ENCODE measurements at places on chromosomes 6 and 20.

GRCh38 chr20:37416848-37417616 is 71.1 kb downstream of the SRC start:
- DNase-seq: no peak

- peak; percentile 69 for DNase-seq
Observed at GRCh38 chr6:31736021-31736767, at the start of gene CLIC1. Gene CLIC1, minus strand, starts transcription at chr6:31736530. Its CDS starts 230 bp downstream, at chr6:31736300.

GRCh38 chr6:128686084-128686483 is 165.7 kb upstream of the PTPRK start:
- DNase-seq: no peak

- DNase-seq: peak; percentile 24
Observed at GRCh38 chr6:166308033-166308768, at the start of gene PRR18. Gene PRR18, minus strand, starts transcription at chr6:166308392. Its CDS starts 250 bp downstream, at chr6:166308142.

DNA sequence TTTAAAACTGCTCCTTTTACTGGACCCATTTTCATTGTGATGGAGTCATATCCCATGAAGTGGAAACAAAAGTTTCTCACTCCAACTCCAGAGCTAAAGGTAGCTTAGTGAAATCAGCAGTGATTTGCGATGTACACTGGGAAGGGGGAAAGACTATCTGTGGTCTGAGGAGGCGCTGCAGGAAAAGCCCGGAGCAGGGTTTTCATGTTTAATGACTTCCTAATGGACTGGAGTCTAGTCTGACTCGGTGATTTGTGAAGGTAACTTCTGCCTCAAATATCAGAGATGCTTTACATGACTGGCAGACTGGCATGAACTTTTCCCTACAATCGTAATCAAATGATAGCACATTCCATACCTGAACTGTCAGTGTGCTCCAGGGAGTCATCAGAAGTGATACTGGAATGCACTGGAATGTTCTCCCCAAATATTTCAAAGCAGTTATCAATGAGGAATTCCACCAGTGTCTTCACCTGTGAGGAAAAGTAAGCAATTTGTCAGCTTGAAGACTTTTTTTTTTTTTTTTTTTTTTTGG is 7.0 kb downstream of the TAGAP start:
- no peak for DNase-seq

GRCh38 chr6:41176189-41176588 is 13.3 kb upstream of the TREM2 start:
- DNase-seq: no peak

DNA sequence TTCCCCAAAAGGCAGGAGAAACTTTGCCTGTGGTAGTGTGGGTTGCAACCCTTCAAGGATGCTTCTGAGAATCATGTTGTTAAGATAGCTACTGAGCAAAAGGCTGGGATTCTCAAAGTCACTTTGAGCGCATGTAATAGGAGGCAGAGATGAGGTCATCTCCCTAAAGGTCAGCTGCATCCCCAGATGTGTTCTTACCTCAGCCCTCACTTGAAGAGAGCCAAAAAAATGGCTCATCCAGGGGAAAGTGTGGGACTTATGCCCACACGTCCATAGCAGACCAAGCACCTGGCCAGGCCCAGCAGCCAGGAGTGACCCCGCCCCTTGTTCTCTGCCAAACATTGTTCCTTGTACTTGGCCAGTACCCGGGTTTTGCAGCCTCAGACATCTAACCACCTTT is 187.0 kb upstream of the BMP2 start:
- DNase-seq: no peak

- no peak for DNase-seq
Observed at GRCh38 chr20:43800186-43800585, 73.4 kb upstream of the GTSF1L start.

DNA sequence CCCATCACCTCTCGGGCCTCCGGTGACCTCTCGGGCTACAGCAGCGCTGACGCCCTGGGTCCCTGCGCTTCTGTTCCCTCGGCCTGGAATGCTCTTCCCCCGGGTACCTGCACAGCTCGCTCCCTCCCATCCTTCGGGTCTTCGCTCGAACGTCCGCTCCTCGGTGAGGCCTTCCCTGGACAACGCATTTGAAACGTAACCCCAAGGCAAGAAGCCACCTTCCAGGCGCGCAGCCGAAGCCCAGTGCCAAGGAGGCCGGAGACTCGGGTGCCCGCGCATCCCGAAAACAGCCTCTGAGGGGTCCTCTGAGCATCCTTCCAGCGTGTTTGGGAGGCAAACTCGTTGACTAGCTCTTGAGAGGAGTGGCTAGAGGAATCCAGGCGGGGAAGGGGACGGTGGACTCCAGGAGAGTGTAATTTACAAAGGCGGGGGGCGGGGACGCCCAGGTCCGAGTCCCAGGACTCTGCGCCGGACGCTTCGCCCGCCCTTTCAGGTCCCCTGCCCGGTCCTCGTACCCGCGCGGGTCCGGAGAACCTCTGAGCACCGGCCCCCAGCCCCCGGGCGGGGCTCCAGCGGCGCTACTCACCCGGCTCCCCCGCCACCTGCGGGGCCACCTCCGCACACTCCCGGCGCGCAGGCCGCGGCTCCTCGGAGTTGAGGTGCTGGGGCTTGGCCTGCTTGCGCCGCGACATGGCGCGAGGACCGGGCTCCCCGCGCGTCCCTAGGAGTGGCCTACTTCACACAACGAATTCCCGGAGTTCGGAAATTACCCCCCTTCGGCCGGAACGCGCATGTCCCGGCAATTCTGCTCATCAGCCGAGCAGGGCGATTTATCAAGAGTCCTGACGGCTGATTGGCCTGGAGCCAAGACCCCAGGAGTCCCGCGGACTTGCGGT is 86.8 kb downstream of the ZFP64 start:
- DNase-seq: no peak

GRCh38 chr20:12965212-12965869 is 43.4 kb upstream of the SPTLC3 start:
- DNase-seq: no peak

DNA sequence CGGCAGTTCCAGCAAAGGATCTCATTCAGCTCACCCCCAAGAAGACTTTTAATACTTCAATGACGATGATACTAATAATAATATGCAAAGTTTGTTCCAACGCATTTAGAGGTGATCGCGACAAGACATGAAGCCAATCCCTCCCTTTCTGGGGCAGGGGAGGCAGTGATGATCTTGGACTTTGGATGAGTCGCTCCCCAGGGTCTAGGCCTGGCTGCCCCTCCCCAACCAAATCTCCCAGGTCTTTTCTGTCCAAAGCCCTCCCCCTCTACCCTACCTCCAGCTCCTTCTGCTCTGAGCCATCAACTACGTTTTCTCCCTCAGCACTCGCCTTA is 33.9 kb downstream of the HLA-A start:
- DNase-seq: no peak

DNA sequence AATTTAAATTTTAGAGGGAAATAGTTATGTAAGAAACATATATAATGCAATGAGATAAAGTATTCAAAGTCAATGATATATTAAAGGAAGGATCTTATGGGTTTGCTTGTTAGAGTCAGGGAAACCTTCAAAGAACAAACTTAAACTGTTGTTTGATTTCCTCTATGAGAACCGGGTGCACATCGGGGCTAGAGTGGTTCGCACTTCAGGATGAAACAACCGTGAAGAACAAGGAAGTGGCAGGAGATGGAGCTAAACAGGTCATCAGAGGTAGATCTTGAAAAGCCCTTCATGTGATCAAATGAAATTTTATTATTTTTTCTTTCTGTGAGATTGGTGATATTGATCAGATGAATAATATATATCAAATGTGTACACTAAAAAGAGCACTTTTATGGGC is 951.9 kb upstream of the FLRT3 start:
- DNase-seq: no peak

- DNase-seq: peak; percentile 37
Observed at GRCh38 chr20:63230800-63231268, 4.9 kb upstream of the BIRC7 start.

DNA sequence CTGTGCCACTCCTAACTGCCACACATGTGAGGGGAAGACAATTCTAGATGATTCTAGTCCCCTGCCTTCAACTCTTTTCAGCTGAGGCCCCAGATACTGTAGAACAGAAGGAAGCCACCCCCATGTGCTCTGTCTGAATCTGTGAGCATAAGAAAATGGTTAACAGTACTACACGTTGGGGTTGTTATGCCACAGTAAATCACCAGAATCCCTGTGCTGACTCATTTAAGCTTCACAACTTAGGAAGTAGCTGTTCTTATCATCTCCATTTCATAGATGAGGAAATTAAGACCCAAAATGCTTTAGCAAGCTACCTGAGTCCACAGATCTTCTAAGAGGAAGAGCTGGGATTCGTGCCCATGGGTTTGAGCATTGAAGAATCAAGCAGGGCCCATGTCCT is 27.4 kb upstream of the SCRT2 start:
- no peak for DNase-seq

- no peak for DNase-seq
Observed at GRCh38 chr6:72769459-72770125, 147.7 kb downstream of the KCNQ5 start.

DNA sequence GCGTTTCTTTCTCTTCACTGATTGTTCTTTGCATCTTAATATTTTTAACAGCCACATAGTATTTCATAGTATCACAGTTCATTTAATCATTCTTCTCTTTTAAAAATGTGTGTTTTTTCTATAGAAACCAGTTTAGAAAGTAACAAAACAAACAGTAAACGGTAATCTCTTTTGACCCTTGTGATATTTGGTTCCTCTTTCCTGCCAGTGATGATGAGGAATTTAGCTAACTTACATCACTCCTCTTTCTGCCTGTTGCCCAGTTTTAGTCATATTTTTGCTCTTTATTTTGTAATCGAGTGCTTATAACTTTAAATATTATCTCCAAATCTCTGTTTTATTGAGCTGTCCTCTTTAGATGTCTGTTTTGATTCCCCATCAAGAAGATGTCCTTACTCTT is 38.1 kb upstream of the ZBTB24 start:
- DNase-seq: no peak

DNA sequence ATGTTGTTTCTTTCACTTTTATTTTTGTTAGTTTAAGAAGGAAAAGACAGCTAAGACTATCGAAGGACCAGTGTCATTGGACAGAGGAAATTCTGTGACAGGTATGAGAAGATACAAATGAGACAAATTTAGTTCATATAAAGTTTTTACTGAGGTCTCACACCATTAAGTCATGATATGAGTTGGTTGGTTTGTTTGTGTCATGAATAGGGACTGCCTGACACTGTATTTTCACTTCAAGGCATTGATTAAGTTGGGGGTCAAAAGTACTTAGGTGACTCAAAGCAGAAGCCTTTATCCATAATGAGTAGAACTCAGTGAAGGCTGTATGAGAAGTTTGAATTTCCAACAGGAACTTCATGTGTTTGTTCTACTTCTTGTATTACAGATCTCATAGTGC is 21.3 kb upstream of the HIVEP2 start:
- no peak for DNase-seq

DNA sequence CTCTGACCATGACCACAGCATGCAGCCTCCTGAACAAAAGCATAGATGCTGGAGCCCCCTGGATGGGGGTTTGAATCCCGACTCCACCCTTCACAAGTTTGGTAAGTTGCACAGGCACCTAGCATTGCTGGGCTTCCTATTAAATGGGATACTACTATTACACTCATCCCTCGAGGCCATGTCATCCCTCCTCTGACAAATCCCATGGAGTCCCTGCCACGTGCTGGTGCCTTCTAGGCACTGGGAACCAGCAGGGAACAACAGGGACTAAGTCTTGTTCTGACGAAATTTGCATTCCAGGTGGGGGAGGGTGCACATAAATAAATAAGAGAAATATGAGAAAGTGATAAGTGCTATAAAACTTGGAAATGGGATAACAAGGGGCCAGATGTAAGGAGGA is 15.3 kb upstream of the SIRPA start:
- no peak for DNase-seq

GRCh38 chr20:57212534-57213276 is 53.7 kb downstream of the BMP7 start:
- no peak for DNase-seq

DNA sequence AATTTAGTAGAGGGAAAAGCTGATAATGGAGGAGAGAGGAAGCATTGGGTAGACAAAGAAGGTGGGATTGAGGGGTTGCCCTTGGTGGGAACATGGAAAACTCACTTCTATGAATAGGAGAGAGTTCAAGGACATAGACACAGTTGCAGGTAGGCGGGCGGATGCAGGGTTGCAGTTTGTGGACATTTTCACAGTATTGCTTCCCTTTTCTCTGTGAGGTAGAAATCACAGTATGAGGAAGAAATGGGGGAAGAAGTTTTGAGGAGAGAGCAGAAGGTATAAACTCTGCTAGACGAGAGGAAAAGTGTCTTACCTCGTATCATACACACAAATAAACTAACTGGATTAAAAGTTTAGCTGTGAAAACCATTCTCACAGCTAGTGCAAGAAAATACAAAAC is 200.7 kb upstream of the ECI2 start:
- DNase-seq: no peak

DNA sequence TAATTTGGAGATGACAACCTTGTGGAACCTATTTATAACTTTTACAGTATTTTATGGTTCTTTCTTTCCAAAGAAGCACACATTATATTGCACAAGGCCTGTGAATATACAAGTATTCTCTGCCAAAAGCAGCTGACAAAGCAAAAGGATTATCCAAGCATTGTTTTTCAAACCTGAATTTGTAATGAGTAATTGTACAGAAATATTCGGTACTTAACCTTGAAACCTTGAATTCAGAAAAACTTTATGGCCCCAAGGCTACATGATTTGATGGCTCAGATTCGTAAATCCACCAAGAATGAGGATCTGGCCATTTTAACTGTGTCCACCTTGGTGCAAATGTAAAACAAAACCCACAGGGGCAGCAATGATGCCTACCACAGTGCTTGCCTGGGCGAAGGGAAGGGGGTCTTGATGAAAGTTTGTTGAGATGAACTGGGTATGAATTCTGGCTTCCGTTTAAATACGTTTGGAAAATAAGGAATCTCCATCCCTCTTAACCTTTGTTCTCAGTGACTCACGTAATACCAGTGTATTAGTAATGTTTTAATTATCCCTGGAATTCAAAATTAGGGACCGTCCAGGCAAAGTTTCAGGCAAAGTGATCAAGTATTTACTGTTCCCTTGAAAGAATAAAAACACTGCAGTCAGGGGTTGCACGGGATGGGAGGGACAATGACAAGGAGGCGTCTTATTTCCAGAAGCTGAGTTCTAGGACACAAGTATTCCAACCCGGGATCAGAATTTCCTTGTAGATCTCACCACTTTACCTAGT is 2.7 kb upstream of the RBM24 start:
- DNase-seq: no peak

- no peak for DNase-seq
Observed at GRCh38 chr20:14012671-14013070, 17.4 kb downstream of the MACROD2 start.

- no peak for DNase-seq
Observed at GRCh38 chr6:164007881-164008280, 593.4 kb downstream of the QKI start.

- DNase-seq: no peak
Observed at GRCh38 chr6:43780941-43781928, 11.2 kb downstream of the VEGFA start.

- no peak for DNase-seq
Observed at GRCh38 chr6:46000905-46001304, 14.8 kb downstream of the CLIC5 start.

- DNase-seq: no peak
Observed at GRCh38 chr20:4671015-4671414, 50.7 kb upstream of the PRND start.

DNA sequence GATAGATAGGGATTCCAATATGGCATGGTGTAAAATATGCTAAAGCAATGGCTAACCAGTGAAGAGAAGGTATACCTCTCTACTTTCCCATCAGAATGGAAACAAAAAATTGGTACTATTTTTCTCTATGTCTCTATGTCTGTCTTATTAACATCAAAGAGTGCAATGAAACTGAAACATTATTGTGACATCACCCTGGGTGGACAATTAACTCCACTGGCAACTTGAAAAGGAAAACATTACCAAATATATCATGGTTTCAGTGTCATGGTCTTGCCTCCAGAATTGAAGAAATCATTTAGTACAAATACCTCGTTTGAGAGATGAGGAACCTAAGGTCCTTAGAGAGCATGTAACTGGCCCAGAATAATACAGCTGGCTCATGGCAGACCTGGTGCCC is 1132.5 kb upstream of the MAP3K7 start:
- DNase-seq: no peak
